EH (cell line): ENCODE measurements at places on chromosomes 6 and 20.

DNA sequence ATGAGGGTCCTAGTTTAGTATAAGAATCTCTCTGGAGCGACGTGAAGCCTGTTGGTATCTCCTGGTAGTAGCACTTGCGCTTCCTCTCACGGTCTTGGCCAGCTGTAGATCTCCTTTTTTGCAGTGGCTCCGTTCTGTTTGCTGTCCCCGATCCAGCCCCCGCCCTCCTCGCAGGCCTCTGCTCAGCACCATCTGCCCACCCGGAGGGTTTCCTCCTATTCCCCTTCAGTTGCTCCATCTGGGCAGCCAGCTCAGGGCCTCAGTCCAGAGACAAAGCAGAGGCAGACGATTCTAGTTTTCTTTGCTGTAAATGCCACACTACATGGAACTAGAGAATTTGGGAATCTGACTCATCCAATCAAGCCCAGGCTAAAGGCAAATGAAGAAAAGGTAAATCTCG is 126.6 kb downstream of the TIAM2 start:
- peak; percentile 56 for DNase-seq

DNA sequence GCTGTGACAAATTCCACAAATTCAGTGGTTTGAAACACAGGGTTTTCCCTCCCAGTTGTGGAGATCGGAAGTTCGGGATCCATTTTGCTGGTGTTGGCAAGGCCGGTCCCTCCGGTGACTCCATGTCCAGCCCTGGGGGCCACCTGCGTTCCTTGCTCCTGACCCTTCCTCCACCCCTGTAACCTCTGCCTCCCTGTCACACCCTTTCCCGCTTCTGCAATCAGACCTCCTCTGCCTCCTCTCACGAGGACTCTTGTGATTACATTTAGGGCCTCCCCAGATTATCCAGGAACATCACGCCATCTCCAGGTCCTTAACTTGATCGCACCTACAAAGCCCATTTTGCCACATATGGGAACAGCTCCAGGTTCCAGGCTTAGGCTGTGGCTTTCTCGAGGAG is 12.5 kb downstream of the RPS6KA2 start:
- no peak for DNase-seq

- no peak for DNase-seq
These were observed 99.4 kb downstream of the SYNDIG1 start for GRCh38 chr20:24568842-24569241.

DNA sequence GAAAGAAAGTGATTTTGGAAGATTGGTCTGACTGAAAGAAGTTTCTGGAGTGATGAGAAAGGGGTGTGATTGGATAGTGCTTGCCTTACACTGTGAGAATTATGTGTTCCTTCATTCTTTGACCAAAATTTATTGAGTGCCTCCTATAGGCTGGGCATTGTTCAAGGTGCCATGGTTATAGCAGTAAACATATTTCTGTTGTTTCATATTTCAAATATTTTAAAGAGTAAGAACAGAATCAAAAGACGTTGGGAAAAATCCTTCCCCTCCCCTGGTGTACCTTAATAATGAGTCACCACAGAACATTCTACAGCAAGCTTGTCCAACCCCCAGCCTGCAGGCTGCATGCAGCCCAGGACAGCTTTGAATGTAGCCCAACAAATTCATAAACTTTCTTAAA is 78.6 kb downstream of the GCLC start:
- peak; percentile 46 for DNase-seq

- DNase-seq: peak; percentile 67
These were observed 31.9 kb downstream of the HUS1B start for GRCh38 chr6:624979-625378.
